Lung (tissue), 17 donors: ENCODE measurements at places on chromosomes 2 and 18.
A peak's percentile ranks its signal among the peaks of the same experiment; 100 is the strongest.

DNA sequence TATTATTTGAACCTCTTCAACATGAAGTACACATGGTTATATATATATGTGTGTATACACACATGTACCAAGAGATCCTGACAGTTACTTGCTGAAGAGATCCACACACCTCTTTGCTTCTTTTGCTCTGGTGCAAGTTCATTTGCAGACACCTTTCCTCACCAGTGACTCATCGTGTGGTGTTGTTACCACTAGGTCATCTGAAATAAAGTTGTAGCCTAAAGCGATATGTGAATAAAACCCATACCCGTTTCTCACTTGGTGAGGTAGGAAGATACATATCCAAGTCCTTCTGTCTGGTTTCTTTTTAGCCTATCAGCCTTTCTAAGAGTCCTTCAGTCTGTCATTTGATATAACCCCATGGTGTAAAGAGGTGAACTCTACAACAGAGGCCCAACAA is 379.4 kb upstream of the RAB12 start:
- DNase-seq, result no peak

GRCh38 chr18:48934723-48935432 is 15.9 kb downstream of the SMAD7 start:
- peak; percentile 47 for DNase-seq

DNA sequence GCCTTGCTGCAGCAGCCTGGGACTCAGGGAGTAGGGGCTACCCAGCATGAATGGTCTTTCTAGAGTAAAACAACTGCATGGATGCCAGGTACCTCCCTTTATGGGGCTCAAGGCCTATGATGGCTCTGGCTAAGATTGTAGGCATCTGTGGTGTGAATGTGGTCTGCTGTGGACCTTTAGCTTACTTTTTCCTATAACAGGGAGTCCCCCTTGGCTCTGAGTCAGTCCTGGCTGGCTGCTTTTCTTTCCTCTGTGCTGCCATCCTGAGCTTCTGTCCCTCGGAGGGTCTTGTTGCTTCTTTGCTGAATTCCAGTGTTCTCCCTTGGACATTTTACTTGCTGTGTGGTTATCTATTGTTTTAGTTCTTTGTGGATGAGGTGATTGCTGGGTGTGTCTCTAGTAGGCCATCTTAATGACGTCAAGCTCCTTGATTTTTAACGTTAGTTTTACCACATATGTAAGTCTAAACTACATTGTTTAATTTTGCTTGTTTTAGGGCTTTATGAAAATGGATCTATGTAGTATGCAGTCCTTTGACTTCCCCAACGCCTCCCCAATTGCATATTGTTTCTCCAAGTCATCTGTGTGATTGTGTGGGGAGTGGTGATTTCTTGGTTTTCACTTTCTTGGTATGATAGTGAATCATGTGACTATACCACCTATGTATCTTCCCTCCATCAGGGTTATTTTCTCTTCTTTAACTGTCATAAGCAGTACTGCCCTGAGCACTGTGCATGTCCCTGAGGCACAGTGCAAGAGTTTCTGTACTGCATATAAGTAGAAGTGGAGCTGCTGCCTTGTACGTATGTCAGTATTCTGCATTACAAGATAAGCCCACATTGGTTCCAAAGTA is 92.4 kb downstream of the NCK2 start:
- no peak for DNase-seq

DNA sequence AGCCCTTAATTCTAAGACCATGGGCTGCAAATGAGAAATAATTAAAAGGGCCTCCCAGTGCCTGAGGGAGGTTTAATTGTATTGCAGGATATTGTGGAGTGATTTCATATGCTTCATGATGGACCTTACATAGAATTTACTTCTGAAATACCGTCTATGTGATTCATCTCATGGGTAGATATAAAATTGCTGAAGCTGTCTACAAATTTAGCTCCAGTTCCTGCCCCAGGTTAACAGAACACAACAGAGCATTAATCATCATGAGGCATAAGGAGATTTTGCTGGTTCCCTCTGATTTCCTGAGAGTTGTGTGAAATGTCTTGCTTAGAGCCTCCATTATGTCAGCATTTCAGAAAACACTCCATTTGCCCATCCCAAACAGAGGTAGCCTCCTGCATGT is 770 bp downstream of the UPP2 start:
- DNase-seq, result no peak

GRCh38 chr18:63267975-63268721 is 51.4 kb downstream of the BCL2 start:
- DNase-seq, result no peak

GRCh38 chr18:37958499-37958898 is 392.9 kb upstream of the CELF4 start:
- no peak for DNase-seq

DNA sequence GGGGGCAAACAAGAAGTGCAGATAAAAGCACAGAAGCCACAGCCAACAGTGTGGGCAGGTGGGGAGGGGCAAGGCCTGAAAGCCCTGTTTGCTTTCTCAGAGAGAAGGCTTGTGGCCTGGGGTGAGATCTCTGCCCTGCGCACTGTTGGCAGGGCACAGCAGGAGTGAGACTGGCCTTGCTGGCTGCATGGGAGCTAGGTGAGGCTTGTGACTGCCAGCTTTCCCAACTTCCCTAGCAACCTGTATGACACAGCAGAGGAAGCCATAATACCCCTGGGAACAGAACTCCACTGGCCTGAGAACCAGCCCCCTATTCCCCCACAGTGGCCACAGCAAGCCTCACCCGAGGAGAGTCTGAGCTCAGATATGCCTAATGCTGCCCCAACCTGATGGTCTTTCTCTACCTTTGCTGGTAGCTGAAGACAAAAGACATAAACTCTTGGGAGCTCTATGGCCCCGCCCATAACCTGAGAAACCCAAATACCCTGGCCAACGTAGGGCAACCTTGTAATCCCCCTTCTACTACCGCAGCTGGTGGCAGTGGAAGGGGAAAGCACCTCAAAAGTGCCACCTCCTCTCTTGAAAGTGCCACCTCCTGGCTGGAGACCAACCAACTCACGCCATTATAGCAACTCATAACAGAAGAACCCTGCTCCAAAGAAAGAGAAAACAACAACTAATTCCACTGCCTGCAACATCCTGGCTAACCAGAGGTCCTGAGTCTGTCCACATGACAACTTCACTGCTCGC is 44.4 kb downstream of the LCT start:
- DNase-seq, result no peak

DNA sequence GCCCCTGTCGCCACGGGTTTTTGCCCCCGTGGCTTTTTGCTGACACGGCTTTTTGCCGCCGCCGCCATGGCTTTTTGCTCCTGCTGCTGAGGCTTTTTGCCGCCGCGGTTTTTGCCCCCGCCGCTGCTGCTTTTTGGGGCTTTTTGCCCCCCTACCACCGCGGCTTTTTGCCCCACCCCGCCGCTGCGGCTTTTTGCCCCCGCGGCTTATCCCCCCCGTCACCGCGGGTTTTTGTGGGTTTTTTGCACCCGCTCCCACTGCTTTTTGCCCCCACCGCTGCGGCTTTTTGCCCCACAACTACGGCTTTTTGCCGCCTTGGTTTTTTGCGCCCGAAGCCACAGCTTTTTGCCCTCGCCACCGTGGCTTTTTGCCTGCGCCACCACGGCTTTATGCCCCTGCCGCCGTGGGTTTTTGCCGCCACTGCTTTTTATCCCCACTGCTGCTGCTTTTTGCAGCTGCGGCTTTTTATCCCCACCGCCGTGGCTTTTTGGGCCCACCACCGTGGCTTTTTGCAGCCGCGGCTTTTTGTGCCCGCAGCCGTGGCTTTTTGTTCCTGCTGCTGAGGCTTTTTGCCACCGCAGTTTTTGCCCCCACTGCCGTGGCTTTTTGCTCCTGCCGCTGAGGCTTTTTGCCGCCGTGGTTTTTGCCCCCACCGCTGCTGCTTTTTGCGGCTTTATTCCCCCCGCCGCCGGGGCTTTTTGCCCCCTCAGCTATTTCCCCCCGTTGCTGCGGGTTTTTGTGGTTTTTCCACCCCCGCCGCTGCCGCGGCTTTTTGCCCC is 2798.0 kb upstream of the TEKT4 start:
- no peak for DNase-seq

DNA sequence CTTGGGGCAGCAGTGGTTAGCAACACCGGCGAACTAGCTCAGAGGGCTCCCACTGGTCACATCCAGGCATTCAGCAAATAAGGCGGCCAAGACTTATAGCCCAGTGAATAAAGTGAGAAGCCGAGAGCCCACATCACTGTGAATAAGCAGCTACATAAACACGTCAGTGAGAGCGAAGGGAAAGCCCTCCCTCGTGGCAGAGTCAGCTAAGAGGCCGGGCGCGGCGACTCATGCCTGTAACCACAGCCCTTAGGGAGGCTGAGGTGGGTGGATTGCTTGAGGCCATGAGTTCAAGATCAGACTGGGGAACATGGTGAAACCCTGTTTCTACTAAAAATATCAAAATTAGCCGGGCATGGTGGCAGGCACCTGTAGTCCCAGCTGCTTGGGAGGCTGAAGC is 5.2 kb downstream of the D2HGDH start:
- no peak for DNase-seq

GRCh38 chr18:63731215-63731614 is 28.5 kb downstream of the SERPINB11 start:
- no peak for DNase-seq

GRCh38 chr2:74892609-74893008 is 58.7 kb downstream of the HK2 start:
- DNase-seq, result no peak

- DNase-seq, result no peak
Observed at GRCh38 chr2:112229348-112229747, 25.5 kb downstream of the ZC3H8 start.

DNA sequence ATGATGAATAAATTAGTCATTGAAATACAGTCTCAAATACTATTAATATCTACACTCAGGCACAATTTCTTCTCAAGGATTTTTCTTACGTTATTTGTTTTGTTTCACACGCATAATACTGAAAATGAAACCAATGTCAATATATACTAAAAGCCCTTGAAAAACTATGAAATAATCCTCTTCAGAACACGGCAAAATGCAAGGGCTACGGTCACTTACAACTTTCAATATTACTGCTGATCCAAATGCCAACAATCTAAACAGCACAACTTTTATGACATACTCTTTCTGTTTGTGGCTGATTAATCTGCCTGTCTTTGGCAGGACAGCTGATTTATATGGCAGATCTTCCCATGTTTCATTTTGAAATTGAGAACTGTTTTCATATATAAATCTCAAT is 68.3 kb downstream of the LRPPRC start:
- DNase-seq, result no peak

GRCh38 chr18:9737472-9738121 is 29.5 kb downstream of the RAB31 start:
- DNase-seq, result no peak

DNA sequence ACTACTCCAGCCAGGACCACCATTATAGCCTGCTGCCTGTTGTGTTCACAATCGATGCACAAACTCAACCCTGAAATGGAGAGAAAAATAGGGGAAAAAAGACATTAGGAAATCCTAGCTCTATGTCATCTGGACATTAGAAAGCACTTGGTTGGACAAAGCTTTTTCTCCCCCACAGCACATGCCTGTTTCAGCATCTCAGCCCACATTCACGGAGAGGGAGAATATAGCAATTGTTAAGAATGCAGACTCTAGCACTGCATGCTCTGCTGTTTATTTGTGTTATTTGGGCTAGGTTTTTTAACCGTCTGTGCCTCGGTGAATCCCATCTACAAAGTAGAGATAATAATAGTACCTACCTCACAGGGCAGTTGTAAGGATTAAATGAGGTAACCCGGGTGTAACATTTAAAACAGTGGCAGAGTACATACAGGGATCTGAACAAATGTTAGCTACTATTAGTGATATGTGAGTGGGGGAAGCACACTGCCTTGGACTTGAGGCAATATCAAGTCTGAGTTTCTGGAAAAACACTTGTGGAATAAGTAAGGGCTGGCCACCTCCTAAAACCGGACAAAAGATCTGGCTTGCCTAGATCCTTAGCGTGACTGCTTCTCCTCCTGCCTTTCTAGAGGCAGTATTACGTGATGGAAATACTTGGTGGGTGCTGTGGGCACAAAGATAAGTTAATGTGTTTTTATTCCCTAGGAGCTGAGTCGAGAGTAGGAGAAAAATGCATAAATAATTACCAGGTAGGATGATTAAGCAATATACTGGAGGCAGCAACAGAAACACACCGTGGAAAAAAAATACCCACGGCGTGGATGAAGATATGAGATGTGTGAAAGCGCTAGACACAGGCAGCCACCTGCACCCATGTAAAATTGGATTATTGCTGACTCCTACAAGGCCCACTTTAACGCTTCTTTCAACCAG is 1.0 kb upstream of the PPP1CB start:
- peak; percentile 24 for DNase-seq

GRCh38 chr18:13893418-13893760 is 21.9 kb downstream of the MC2R start:
- no peak for DNase-seq

DNA sequence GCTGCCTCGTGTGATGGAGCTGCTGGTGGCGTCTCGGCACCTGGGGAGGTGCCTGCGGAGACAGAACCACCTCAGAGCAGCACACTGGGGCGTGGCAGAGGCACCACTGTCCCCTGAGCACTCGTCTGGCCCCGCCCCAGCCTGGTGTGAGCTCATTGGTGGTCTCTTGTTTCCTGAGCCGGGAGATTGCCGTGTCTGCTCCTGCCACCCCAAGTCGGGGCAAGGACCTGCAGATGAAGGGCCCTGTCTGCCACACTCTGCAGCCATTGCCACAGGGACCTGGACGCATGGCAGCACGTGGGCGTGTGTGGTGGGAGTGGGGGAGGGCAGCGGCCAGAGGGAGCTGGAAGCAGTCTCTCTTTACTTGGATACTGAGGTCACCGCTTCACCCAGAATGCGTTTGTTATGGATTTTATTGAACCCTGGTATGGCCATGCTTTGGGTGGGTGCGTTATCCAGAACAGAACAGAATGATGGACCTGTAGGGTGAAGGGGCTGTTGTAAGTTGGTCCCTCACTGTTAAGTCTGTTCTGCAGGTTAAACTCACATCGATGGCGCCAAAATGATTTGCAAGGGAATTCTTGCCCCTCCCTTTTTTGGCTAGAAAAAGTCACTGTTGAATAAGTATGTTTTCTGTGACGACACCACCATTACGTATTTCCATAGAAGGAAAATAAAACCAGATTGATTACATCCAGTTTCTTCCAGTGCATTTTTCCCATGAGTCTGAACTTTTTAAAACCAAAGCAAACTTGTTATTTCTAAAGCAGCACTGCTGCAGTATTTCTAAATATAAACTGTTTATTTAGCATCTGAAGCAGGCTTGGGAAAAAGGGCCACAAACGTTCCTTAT is 92.0 kb downstream of the USP40 start:
- peak; percentile 64 for DNase-seq

GRCh38 chr2:62785216-62785615 is 79.7 kb downstream of the EHBP1 start:
- no peak for DNase-seq

GRCh38 chr2:135762022-135762421 is 20.4 kb downstream of the UBXN4 start:
- no peak for DNase-seq

DNA sequence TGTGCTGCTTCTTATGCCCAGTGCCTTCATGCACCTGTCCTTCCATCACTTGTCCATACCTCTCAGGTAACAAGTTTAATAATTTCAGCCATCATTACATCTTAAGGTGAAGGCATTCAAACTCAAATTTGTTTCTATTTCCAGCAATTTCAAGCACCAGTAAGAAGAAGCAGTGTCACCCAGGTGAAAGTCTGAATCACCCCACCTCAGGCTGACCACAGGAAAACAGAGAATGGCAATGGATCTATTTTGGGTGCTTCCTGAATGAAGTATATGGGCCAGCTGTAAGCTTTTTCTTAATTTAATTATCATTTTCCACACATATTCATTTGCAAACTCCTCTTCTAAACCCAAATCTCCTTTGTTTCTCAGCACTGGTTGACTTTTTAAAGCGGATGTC is 372.7 kb upstream of the SOX11 start:
- no peak for DNase-seq
